ENCODE measurements at places on chromosomes 11 and 22. TPM values are rescaled to one million over a fixed set of nuclear protein-coding genes. Genes with fewer than 3 reads are reported as not detected.

The TMEM223 gene
- total RNA-seq, result 16.4 TPM

The CNGA4 gene
- not detected for total RNA-seq

The FXYD6 gene
- total RNA-seq, result 0.93 TPM

The FJX1 gene
- 25.9 TPM for total RNA-seq

The UPK3A gene
- total RNA-seq, result not detected

The MYBPC3 gene
- not detected for total RNA-seq

The RAC2 gene
- 386 TPM for total RNA-seq

The OTOG gene
- not detected for total RNA-seq

The ARFIP2 gene
- 44.2 TPM for total RNA-seq

The OR51B4 gene
- not detected for total RNA-seq

The HARBI1 gene
- total RNA-seq, result 4.4 TPM

The GNG3 gene
- total RNA-seq, result not detected
